Cardiac muscle cell (in vitro differentiated cells and primary cell): ENCODE measurements at places on chromosomes 7 and 10. TPM values are rescaled to one million over a fixed set of nuclear protein-coding genes. Genes with fewer than 3 reads are reported as not detected.
A peak's percentile ranks its signal among the peaks of the same experiment; 100 is the strongest.

MYL10 gene
- total RNA-seq = not detected in 2 replicates

DNA sequence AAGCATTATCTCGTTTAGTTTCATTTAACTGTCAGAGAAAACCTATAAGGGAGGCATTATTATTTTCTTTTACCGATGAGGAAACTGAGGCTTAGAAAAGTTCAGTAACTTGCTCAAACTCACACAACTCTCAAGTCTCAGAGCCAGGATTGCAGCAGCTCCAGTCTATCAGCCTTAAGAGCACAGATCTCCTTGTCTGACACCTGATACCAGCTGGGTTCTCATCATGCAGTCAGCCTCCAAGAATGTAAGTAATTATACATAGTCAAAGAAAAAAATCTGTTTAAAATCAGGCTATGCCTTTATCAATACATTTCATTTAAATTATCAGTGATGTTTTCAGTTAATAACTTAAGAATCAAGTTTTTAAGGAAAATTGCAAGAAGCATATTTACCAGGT lies 236.6 kb upstream of the TCF7L2 start:
- no peak overlapping the region for H3K4me3 ChIP-seq
- no peak overlapping the region for H3K27ac ChIP-seq
- H3K36me3 ChIP-seq = no peaks in the 10 kb centered on the region
- DNase-seq = no peak
- H3K4me1 ChIP-seq = peaks cover 5% of the 10 kb centered on the region

DNA sequence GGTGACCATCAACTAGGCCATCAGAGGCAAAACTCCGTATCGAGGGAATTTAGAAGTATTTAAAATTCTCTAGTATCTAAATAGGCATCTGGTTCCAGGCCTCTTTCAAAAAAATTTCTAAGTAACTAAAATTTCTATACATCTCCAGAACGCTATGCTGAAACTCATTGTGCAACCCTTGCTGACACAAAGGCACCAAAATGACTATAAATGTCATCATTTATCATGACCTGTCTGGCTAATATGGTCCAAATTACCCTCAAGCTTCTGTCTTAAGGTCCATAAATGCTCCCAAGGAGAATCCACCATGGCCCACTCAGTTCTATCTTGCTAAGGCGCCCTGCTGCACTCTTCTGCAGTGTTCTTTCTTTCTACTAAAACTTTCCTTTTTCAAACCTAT lies 16.2 kb downstream of the STEAP4 start:
- H3K4me3 ChIP-seq = no peak overlapping the region
- H3K4me1 ChIP-seq = no peaks in the 10 kb centered on the region
- H3K27ac ChIP-seq = no peak overlapping the region
- H3K36me3 ChIP-seq = no peaks in the 10 kb centered on the region

- no peaks in the 10 kb centered on the region for H3K27me3 ChIP-seq
- no peak overlapping the region for H3K27ac ChIP-seq
- no peak overlapping the region for H3K4me3 ChIP-seq
- H3K4me1 ChIP-seq = no peaks in the 10 kb centered on the region
- no peaks in the 10 kb centered on the region for H3K36me3 ChIP-seq
Observed at GRCh38 chr7:65832281-65832680, 40.6 kb upstream of the VKORC1L1 start.

GRCh38 chr10:91683975-91684374 lies 51.1 kb upstream of the PPP1R3C start:
- H3K27ac ChIP-seq = no peak overlapping the region
- peaks cover 6% of the 10 kb centered on the region for H3K4me1 ChIP-seq
- peak; percentile 37 for DNase-seq
- H3K27me3 ChIP-seq = no peaks in the 10 kb centered on the region
- H3K36me3 ChIP-seq = no peaks in the 10 kb centered on the region

DNA sequence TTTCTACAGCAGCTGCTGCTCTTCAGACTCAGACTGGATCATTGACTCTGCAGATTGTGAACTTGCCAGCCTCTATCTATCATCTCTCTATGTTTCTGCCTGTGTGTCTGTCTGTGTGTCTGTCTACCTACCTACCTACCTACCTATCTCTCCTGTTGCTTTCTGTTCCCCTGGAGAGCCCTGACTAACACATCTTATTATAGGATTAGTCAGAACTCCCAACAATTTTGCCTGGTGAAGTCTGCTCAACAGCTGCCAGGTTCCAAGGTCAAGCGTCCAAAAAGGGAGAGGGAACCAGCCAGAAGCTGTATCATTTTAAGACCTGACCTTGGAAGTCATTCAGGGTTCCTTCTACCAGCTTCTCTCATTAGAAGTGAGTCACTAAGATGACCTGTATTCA lies 579.0 kb upstream of the DPP6 start:
- H3K36me3 ChIP-seq = no peaks in the 10 kb centered on the region

CSGALNACT2 gene
- 6.4 and 8.3 TPM in 2 replicates for total RNA-seq

GRCh38 chr7:151923097-151923876 lies 33.0 kb upstream of the GALNTL5 start:
- no peaks in the 10 kb centered on the region for H3K4me1 ChIP-seq
- H3K36me3 ChIP-seq = no peaks in the 10 kb centered on the region
- peak; percentile 63 for DNase-seq
- H3K27ac ChIP-seq = no peak overlapping the region

- H3K27ac ChIP-seq = no peak overlapping the region
- H3K4me1 ChIP-seq = no peaks in the 10 kb centered on the region
- no peak overlapping the region for H3K4me3 ChIP-seq
- H3K36me3 ChIP-seq = no peaks in the 10 kb centered on the region
Observed at GRCh38 chr10:132120200-132120599, 54.5 kb downstream of the JAKMIP3 start.

UTF1 gene
- not detected in 2 replicates for total RNA-seq

ASB13 gene
- 18.3 and 20.6 TPM in 2 replicates for total RNA-seq

DNA sequence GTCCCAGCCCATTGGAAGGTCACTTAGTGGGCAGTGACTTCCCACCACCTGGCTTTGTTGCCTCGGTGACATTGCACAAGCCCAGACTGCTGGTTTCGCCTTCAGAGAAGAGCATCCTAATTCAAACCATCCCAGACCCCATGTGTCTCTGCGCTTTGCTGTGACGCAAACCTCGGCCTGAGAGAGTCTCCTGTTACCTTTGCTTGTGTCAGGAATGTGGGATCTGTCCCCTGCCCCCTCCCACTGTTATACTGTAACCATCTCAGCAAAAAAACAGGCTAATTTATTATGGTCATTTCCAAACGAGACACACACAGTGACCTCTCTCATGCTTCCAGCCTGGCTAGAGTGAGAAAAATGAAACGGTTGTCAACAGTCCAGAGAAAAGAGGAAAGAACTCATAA lies 25.0 kb upstream of the AQP1 start:
- no peak overlapping the region for H3K27ac ChIP-seq
- H3K36me3 ChIP-seq = no peaks in the 10 kb centered on the region
- H3K4me1 ChIP-seq = peaks cover 8% of the 10 kb centered on the region

GRCh38 chr10:45154502-45154901 lies 153.8 kb downstream of the ZNF22 start:
- H3K36me3 ChIP-seq = no peaks in the 10 kb centered on the region
- DNase-seq = peak; percentile 15
- no peaks in the 10 kb centered on the region for H3K27me3 ChIP-seq
- no peak overlapping the region for H3K27ac ChIP-seq
- H3K4me3 ChIP-seq = no peak overlapping the region

ANXA8L1 gene
- 0.63 TPM in 1 of 2 replicates, not detected in the other for total RNA-seq

DNA sequence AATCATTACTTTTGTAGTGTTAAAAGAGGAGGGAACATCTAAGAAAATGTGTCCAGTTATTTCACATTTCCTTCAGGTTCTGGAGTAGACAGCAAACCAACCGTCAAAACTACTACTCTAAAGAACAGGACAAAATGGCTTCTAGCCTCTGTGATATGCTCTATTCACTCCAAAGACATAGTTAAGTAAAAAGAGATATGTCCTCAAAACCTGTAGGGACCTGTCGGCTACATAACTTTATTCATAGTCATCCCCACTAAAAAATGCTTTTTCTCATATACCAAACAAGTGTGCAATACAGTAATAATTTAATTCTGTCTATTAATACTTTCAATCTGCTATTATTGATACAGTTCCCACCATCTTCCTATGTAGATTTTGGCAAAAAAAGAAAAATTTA lies 642.8 kb upstream of the LRRTM3 start:
- H3K36me3 ChIP-seq = no peaks in the 10 kb centered on the region
- H3K27me3 ChIP-seq = no peaks in the 10 kb centered on the region
- H3K4me1 ChIP-seq = no peaks in the 10 kb centered on the region
- H3K27ac ChIP-seq = no peak overlapping the region
- H3K4me3 ChIP-seq = no peak overlapping the region

- H3K27ac ChIP-seq = no peak overlapping the region
- no peak overlapping the region for H3K4me3 ChIP-seq
- no peaks in the 10 kb centered on the region for H3K27me3 ChIP-seq
Observed at GRCh38 chr7:14978687-14979086, 76.1 kb upstream of the DGKB start.

KIF11 gene
- total RNA-seq = 4.5 and 19.9 TPM in 2 replicates

CDNF gene
- 0.74 and 4.1 TPM in 2 replicates for total RNA-seq

DNA sequence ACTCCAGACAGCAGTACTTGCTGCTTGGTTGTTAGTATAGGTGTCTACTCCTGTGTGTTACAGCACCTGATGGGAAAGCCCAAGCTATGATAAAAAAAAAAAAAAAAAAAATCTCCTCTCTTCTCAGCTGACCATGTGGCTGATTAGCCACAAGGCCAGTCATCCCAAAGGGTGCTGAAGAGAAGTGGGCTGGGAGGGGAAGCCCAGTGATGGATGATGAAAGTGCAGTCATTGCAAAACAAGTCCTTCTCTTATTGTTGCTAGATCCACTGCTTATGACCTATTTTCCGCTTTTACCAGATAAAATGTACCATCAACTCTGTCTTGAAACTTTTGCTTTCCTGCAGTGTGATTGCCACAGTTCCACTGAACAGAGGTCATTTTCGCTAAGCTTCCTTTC lies 1092.5 kb upstream of the C7orf33 start:
- no peak overlapping the region for H3K4me3 ChIP-seq
- H3K36me3 ChIP-seq = no peaks in the 10 kb centered on the region
- H3K27ac ChIP-seq = no peak overlapping the region
- no peaks in the 10 kb centered on the region for H3K27me3 ChIP-seq
